T-helper 17 cell (primary cell): ENCODE measurements at places on chromosomes 7 and 10.

GRCh38 chr10:36173364-36173763, 531.3 kb upstream of the FZD8 start:
- DNase-seq: no peak

GRCh38 chr7:111083413-111083812, 7.5 kb upstream of the LRRN3 start:
- DNase-seq: peak; percentile 18

DNA sequence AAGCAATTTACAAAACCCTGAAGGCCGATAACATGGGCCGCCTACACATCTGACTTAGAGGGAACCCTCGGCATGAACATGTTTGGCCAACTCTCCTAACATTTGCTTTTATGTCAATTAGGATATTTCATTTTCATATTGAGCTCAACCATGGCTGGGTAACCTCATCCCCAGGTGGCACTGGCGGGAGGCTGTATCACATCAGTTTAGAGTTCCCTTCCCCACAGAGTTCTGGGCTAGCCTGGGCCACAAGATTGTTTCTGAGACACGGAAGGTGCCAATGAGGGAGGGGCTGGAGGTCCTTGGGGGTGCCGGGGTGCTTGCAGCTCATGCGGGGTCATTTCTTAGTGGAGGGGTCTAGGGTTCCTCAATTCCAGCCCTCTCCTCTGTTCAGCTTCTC, 386.5 kb upstream of the MKI67 start:
- DNase-seq: no peak

- no peak for DNase-seq
Measured at GRCh38 chr10:3911713-3912442, 126.9 kb upstream of the KLF6 start.

GRCh38 chr7:156944876-156945275, 4.6 kb upstream of the NOM1 start:
- DNase-seq: no peak

DNA sequence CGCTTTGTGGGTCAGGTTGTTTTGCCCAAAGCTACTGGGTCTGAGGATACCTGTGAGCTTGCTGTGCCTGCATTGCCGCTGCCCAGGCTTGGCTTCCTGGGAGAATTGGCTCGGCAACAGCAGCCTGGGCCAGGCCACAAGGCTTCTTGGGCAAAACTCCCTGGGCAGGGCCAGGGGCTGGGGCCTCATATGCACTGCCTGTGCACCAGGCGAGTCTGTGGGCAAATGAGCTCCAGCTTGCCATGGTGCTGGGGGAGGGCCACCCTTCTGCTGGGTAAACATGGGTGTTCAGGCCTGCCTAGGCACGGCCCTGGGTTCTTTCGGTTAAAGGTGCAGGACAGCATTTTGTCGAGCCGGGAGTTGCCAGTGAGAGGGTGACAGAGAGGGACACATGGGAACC, 19.4 kb downstream of the ZMIZ1 start:
- DNase-seq: no peak

- DNase-seq: no peak
Measured at GRCh38 chr10:66746711-66747110, 179.1 kb upstream of the LRRTM3 start.

- no peak for DNase-seq
Measured at GRCh38 chr10:19710600-19710999, 105.6 kb upstream of the PLXDC2 start.
